ENCODE measurements at places on chromosomes 5 and 9. TPM values are rescaled to one million over a fixed set of nuclear protein-coding genes. Genes with fewer than 3 reads are reported as not detected.

GABRG2 gene
- total RNA-seq, result not detected

TAF11L10 gene
- total RNA-seq, result not detected

PRDM9 gene
- total RNA-seq, result not detected

PCDHA12 gene
- total RNA-seq, result 0.96 TPM

DNA sequence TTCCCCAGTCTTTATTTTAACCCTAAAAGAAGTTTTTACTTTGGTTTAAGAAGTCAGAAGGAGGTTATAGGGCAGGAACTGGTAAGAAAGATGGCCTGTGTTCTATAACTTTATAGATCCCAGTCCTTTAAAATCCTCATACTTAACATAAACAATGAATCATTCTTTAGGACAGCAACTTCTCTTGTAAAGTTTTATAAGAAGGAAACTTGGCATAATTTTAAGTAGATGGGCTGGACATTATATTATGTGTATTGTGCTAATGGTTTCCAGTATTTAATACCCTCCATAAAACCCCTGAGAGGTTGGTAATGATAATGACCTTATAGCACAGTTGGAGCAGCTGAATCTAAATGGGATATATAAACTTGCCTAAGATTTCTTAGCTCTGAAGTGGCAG is 247.2 kb downstream of the FAM170A start:
- no peak for DNase-seq

DNA sequence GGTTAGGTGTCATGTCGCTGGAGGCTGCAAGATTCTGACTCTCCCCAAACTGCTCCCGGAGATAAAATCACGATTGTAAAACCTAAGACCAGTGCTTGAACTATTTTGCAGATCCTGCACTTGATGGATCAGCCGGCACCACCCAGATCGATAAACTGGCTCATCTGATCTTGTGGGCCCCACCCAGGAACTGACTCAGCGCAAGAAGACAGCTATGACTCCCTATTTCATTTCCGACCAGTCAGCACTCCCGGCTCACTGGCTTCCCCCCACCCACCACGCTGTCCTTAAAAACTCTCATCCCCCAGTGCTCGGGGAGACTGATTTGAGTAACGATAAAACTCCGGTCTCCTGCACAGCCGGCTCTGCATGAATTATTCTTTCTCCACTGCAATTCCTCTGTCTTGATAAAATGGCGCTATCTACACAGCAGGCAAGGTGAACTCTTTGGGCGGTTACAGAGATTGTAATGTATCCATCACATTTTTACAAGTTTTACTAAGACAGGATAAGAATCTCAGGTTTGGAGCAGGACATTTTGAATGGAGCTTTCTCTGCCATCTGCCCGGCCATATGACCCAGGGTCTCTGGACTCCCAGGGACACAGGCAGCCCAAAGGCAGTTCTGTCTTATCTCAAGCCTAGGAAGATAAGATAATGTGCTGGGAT is 10.6 kb upstream of the PPP1R26 start:
- DNase-seq, result no peak

- DNase-seq, result no peak
Observed at GRCh38 chr5:160469156-160470144, 47.8 kb downstream of the PTTG1 start.

GRCh38 chr5:43309637-43310036 is 3.6 kb downstream of the HMGCS1 start:
- no peak for DNase-seq

DNA sequence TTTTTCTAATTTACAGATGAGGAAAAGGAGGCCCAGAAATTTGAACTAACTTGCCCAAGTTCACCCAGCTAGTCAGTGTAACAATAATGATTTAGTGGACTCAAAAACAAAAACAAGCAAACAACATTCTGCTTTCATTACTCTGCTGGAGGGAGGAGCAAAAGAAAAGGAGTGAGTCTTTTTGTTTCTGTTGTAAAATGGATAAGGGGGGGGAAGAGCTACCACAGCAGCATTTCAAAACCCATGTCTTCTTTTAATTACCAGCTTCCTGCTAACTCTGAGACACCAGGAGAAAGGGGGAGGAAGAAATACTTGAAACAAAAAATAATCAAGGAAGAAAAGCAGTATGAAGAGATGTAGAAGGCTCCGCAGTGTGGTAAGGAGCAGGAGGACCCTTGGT is 39.2 kb upstream of the EQTN start:
- DNase-seq, result no peak

- DNase-seq, result no peak
Observed at GRCh38 chr5:178389026-178389729, 156.6 kb upstream of the PHYKPL start.

- no peak for DNase-seq
Observed at GRCh38 chr5:124007675-124008398, 495.9 kb downstream of the CSNK1G3 start.

GRCh38 chr9:137391411-137391754 is 31.6 kb downstream of the EXD3 start:
- DNase-seq, result no peak

DNA sequence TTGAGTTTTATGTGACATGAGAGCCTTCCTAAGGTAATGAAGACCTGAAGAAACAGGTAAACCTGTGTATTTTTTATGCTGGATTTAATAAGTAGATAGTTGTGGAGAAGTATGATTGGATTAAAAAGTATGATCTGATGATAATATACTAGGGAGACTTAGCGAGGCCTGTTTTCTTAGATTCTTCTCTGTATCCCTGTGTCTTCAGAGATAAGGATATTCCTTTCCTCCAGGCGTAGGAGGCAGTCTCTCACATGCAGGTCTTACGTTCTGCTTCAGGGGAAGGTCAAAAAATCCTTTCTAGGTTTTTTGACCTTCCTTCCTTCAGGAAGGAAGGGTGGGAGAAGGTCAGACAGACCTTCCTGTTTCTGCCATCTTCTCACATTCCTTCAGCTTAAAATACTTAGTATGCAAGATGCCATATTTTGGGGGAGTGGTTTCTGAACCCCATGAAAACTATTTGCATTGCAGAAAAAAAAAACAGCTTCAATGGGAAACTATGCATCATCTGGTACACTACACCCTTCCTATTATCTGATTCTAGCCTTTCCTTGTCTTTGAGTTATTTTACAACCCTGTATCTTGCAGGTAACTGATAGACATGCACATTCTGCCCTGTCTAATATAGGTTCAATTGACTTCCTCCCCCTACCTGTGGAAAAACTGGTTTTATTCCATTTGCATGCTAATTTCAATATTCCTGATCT is 57.3 kb upstream of the ZNF608 start:
- no peak for DNase-seq

DNA sequence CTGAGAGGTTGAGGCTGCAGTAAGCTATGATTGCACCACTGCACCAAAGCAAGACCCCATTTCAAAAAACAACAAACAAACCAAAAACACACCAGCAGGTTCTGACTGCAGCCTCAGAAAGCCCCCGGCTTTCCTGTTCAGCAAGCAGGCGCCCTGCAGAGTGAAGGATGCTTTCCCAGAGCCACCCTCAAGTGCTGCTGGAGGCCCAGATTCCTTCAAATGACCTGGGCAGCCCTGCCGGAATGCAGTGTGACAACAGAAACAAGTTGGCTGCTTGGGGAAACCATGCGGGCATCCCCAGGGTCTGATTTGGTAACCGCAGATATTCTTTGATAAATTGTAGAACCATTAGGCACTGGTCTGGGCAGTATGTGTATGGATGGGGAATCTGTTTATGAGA is 35.7 kb upstream of the GNE start:
- DNase-seq, result no peak
